ENCODE measurements at places on chromosomes 4 and X.
A peak's percentile ranks its signal among the peaks of the same experiment; 100 is the strongest.

DNA sequence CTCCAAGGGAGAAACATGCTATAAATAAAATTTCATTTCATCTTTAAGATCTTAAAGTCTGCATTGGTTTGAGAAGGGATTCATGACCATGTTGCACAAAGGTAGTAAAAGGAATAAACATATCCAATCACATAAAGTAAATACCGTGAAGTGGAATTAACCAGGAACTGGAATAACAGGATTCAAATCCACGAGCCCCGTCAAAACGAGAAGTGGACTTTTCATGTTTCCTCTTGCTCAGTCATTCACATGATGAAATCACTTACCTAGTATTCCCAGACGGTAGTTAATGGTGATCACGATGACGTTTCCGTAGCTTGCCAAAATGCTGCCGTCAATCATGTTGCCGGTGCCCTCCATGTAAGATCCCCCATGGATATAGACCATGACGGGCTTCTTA lies 199.7 kb downstream of the NLGN4X start:
- DNase-seq: no peak

- DNase-seq: no peak
Measured at GRCh38 chr4:81038636-81039350, 8.3 kb downstream of the BMP3 start.

DNA sequence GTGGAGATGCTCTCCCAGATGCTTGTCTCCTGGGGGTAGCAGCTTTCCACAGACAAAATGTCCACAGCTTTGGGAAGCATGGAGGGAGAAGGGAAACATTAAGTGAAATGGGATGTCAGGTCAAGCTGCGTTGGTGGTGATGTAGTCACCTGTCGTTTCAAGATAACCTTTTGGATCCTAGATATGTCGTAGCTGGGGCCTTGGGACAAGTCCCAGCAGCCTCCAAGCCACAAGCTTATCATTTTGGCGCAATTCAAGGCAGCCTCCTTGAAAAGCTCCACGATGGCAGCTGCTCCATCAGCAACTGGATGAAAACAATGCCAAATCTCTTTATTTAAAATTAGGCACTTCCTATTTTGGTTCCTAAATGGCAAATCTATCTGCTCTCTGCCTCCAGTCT lies 52.0 kb downstream of the RTL9 start:
- no peak for DNase-seq

DNA sequence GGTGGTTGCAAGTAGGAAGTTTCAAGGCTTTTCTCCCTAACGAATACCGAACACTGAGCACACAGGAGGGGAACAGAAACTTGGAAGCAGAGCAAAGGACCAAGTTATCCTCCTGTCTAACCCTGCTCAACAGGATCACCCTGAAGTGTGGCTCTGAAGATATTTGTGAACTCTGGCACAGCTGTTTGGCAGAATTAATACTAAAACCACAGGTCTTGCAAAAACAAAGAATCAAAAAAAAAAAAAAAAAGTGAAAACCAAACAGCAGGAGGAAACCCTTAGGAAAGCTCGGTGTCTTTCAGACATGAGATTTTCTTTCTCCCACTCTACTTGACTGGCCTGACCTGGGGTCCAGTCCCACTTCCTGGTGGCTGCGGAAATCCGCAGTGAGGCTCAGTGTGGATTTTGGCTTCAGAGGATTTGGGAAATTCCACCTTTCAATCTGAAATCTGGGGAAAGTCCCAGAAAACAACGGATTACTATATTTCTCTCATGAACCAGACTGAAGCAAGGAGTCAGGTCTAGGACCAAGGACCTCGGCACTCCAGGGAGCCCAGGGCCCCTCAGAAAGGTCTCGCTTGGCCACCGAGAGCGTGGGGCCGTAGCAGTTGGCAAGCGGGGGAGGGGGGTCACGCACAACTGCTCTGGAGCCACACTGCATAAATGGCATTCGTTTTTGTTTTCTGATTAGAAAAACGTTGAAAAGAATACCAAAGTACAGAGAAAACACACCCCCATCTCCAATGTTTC lies 867 bp downstream of the TIFA start:
- no peak for DNase-seq

- no peak for DNase-seq
Measured at GRCh38 chr4:76637712-76638361, 202.8 kb downstream of the SHROOM3 start.

GRCh38 chr4:174628191-174628590 lies 105.9 kb upstream of the HPGD start:
- DNase-seq: no peak

DNA sequence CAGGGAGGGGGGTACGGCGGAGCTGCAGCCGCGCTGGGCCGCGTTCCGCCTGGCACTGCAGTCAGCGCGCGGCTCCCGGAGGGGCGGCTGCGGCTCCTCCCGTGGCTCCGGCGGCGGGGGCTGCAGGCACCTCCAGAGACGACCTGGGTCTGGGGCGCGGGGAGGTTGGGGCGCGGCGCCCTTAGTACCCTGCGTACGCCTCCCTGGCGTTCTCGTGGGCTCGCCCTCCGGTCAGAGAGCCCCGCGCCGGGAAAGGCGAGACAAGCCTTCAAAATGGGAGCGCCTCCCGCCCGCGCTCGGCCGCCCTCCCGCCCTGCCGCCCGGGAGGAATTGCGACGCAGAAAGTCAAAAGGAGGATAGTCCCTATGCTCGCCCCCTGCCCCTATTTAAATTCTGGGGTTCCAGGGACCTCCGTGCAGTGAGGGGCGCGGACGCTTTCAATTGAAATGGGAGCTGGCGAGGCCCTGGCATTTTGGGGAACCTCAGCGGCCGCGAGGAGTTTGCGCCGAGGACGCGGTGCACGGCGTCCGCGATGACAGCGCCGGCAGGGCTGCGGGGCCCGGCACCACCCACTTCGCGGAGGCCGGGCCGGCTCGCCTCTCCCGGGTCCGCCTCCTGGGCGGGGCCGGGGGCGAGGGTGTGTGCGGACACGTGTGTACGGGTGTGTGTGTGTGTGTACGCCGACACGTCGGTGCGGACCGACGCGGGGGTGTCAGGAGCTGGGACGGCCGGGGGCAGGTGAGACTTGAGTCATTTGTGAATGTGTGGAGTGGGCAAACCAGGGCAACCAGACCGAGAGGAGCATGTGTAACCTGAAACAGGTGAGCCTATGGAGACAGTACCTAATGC lies 544 bp downstream of the HERC3 start:
- peak; percentile 92 for DNase-seq

DNA sequence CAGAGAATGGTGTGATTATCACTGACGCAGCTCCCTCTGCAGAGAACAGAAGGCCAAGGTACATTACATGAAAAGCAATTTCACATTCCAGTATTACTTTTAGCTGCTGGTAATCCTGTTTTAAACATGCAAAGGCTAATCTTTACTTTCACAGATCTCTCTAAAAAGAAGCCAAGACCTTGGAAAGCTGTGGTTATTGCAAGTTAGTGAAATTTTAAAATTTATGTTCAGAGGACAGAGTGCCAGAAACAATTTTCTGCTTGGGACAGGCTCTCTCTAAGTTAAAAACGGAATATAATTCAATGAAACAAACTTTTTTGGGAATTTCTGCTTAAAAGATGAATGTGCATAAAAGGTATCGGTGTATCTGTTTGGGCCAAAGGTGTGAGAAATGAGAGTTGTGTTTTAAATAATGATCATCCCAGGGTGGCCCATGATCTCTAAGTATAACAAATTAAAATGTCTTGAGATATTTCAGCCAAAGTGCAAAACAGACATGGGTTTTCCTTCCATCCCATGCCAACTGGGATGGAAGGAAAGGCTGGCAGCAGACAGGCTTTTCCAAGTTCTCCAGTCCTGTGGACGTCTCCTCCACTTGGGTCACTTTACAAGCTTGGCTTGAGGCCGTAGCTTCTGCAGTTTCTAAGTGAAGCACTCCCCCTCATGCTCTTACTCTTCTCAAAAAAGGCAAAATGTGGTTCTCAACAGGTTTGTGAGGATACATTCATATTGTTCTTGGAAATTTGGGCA lies 118.0 kb downstream of the DRD5 start:
- DNase-seq: no peak

DNA sequence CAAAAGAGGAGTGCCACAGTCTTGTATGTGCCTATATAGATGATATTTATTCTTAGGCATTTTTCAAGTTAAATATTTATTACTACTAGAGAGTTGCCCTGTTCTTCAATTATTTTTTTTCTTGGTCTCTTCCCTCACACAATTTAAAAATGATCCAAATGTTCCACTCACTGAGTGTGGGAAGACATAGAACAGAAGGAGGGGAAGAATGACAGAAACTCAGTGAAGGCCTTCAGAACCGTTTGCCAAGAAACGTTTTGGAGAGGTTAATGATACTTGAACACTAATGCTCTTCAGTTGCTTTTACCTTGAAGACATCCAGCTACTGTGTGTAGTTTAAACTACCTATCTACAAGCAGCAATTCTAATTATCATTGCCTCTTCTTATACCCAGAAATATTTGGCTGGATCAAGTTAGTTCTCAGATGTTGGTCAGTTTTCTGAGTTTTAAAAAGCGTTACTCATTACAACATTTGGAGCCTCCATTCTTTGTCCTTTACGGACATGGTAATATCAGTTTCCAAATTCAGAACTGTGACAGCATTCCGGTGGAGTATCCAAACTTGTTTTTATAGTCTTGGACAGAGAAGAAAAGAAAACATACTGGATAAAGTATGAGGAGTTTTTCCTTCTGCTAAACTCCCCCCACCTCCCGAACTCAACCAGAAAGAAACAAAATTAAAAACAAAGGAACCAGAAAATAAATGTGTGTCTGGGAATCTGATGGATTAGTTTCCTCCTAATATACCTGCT lies 389.7 kb downstream of the SPRY1 start:
- DNase-seq: no peak

GRCh38 chr4:15504041-15504440 lies 34.4 kb downstream of the CC2D2A start:
- DNase-seq: no peak

GRCh38 chr4:65789805-65790204 lies 119.5 kb upstream of the EPHA5 start:
- DNase-seq: no peak

DNA sequence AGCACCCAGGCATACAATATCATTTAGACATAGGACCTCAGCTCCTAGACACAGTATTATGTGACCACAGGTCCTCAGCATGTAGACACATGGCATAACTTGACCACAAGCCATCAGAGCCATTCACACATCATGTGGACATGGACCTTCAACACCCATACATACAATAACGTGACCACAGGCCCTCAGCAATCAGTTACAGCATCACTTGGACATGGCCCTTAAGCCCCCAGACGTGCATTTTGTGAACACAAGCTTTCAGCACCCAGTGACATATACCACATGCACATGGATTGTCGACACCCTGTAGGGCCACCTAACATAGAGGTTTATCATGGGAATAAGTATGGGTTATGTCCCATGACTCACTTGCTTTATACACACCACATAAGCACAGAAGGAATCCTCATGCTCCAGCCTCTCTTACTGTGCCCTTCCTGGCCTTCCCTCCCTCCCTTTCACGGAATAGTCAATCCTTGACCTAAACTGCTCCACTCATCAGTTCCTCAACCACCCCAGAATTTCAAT lies 1.9 kb downstream of the TSPYL2 start:
- no peak for DNase-seq

DNA sequence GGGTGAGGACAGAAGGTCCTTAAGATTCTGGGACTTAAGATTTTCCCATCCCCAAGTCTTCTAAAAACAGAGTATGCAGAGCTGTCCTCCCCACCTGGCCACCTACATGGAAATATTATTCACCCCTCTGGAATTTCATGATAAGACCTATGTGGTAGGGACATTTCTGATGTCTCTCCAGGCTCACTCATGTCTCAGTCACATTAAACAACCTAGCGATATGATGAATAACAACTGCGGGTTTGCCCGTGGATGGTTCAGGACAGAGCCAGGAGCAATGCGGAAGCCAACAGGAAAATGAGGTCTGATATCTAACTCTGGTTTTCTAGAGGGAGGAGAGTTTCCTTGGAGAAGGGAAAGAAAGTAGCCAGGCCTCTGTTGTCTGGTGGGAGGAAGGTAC lies 47.4 kb downstream of the TEX13A start:
- DNase-seq: no peak

GRCh38 chrX:65688403-65688871 lies 21.0 kb downstream of the MSN start:
- no peak for DNase-seq

GRCh38 chr4:13611283-13611842 lies 16.2 kb downstream of the BOD1L1 start:
- DNase-seq: no peak

DNA sequence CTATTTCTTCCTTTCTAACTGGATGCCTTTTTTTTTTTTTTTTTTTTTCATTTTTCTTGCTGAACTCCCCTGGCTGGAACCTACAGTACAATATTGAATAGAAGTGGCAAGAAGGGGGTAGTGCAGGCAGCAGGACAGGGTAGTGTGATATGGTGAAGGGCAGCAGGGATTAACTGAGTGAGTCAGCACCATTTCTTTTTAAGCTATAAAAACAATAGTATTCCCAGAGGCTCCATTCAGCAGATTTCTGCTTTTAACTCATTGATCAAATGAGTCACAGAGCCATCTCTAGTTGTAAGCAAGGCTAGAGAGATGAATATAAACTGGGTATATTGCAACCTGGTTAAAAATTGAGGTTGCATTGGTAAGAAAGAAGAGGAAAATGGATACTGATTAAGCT lies 53.6 kb upstream of the SETD7 start:
- DNase-seq: no peak

All from cardiac septum (tissue), 1 donor.